ENCODE measurements at places on chromosomes 16 and 17.

DNA sequence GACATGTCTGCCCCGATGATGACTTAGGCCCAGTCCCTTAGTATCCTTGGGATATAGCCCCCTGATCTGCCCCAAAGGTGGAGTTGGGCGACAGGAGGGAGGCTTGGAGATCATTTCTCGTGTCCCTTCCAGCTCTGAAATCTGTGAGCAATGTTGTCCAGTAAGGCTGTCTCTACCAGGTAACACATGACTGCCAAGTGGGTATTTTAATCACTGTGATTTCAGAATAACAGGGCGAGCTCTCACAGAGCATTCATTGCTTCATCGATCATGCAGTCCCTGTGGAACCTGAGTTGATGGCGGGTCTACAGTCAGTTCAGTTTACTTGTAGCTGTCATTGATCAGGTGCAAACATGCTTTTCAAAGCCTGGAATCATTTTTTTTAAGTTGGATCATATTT, 39.2 kb downstream of the KSR1 start:
- DNase-seq, result no peak

- no peak for DNase-seq
Observed at GRCh38 chr16:23979441-23979840, 143.7 kb downstream of the PRKCB start.

DNA sequence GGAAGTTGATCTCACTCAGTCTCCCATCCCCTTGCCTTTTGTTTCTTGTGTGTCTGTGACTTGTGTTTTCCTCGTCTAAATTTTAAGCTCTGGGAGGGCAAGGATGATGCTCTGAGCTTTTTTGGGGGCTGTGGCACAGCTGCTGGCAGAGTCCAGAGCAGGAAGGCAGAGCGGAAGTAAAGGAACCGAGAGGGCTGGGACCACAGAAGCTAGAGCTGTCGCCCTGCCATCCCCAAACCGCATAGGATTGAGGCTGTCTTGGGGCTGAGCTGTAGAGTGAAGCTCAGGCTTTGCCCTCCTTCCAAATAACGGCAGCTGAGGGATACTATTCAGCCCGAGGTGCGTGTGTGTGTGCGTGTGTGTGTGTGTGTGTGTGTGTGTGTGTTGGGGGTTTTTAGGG, 3.8 kb upstream of the DNAH2 start:
- DNase-seq, result no peak

DNA sequence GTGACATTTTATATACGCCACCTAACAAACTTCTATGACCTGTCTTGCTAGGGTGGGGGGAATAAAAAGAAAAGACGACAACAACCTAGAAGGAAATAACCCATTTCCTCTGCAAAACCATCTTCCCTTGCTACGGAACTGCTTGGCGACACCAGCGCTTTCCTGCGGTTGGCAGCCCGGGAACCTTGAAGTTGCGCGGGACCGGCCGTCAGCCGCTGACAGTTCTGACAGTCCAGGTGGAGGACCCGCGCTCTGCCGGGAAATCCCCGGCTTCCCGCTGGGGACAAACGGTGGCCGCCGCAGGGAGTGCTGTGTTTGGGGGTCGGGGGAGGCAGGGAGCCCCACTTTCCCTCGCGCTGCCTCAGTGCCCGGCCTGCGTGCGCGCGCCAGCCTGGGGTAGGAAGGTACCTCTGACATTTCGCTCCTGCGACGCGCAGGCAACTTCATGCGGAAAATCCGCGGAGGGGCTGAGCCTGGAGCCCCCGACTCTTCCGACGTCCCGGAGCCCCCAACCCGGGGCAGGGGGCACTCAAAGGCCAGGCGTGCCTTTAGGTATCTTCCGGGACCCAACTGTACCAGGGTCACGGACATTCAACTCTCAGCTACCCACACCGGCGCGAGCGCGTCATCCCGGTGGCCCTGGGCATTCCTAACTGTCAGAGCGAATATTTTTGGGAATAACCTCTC, 516 bp downstream of the SLC16A6 start:
- peak; percentile 49 for DNase-seq

GRCh38 chr16:31200821-31201568, 1.6 kb downstream of the PYCARD start:
- peak; percentile 25 for DNase-seq

- peak; percentile 29 for DNase-seq
Observed at GRCh38 chr16:84183911-84184591, 2.8 kb downstream of the TAF1C start.

DNA sequence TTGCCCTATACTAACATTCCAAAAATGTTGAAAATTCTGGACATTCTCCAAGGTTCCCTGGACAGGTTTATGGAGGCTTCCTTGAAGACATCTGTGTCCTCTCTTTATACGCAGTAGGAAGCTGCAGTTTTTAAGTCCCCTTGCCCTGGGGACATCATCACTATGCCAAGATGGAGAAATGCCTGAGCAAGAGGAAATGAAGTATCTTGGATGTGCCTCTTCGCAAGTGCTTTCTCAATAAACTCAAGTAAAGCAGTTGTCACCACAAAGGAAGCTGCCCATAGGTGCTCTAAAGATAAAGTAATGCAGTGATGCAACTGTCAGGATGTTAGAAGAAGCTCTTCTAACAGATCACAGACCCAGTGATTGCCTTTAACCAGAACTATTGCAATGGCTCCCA, 71.0 kb downstream of the CDYL2 start:
- DNase-seq, result no peak

- DNase-seq, result no peak
Observed at GRCh38 chr16:53785044-53785443, 81.1 kb downstream of the FTO start.

DNA sequence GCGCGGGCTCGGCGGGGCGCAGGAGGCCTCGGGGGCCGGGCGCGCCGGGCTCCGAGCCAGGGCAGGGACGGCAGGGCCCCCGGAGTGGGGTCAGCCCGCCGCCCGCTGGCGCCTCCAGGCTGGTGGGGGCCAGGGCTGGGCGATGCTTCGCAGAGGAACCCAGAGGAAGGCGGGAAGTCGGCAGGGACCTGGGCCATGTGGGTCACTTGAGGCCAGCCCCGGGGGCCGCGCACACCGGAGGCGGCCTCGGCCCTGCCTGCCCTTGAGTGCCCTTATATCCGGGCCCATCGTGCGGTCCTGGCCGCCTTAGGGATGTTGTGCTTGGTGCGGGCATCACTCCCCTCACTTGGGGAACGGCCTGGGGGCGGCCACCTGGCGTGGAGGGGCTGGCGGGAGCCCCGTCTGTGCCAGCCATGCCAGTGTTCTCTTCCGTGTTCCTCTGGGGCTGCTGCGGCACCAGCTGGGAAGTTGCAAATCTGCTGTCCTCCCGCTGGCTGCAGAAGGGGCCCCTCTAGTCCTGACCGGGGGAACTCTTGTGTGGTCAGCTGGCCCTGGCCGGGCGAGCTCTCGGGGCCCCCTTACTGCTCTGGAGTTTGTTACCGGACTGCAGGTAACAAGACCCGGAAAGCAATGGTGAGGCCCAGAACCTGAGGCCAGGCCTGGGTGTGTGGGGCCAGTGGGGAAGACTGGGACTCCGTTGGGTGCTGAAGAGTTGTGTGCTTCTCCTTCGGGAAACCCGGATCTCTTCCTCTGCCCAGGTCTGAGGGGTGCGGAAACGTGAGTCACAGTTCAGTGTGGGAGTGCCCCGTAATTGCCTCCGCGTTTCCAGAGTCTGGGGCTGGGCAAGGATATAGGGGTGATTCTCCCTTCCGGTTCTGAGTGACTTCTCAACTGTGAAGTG, 849 bp downstream of the CAPN15 start:
- DNase-seq, result peak; percentile 83

GRCh38 chr17:77256710-77257109, 115.9 kb downstream of the SEC14L1 start:
- no peak for DNase-seq
